ENCODE measurements at places on chromosomes 3 and 15. TPM values are rescaled to one million over a fixed set of nuclear protein-coding genes. Genes with fewer than 3 reads are reported as not detected.

Gene DAG1
- total RNA-seq, result 63.4 TPM

Gene VPS39
- total RNA-seq, result 174 TPM

Gene CCR1
- 0.90 TPM for total RNA-seq

Gene GOLGA6L9
- total RNA-seq, result 1.2 TPM

Gene HCN4
- total RNA-seq, result not detected

Gene OTOL1
- not detected for total RNA-seq

Gene NTRK3
- total RNA-seq, result 19.6 TPM

Gene CAND2
- 11.4 TPM for total RNA-seq

Gene CNTN6
- 1.3 TPM for total RNA-seq

Gene CCDC80
- 614 TPM for total RNA-seq

Gene PLA2G4E
- not detected for total RNA-seq

Gene SLC2A2
- not detected for total RNA-seq

Gene COLQ
- 1.8 TPM for total RNA-seq

Gene DCLK3
- total RNA-seq, result not detected

Gene ASB7
- 13.8 TPM for total RNA-seq

Gene CHRNA3
- not detected for total RNA-seq

Gene MORC1
- total RNA-seq, result not detected

Gene STRIT1
- not detected for total RNA-seq

Gene GOLGA8S
- total RNA-seq, result under 0.01 TPM

Gene PLA1A
- 1.1 TPM for total RNA-seq

Gene BFSP2
- not detected for total RNA-seq

Gene ACAN
- total RNA-seq, result 3.3 TPM

Gene RPL22L1
- 66.5 TPM for total RNA-seq

Gene EPB42
- total RNA-seq, result not detected

Gene SOX2
- not detected for total RNA-seq

All from fibroblast of the aortic adventitia (primary cell).